Spinal cord (tissue), 10 donors: ENCODE measurements at places on chromosomes 11 and 22. TPM values are rescaled to one million over a fixed set of nuclear protein-coding genes. Genes with fewer than 3 reads are reported as not detected.

DNA sequence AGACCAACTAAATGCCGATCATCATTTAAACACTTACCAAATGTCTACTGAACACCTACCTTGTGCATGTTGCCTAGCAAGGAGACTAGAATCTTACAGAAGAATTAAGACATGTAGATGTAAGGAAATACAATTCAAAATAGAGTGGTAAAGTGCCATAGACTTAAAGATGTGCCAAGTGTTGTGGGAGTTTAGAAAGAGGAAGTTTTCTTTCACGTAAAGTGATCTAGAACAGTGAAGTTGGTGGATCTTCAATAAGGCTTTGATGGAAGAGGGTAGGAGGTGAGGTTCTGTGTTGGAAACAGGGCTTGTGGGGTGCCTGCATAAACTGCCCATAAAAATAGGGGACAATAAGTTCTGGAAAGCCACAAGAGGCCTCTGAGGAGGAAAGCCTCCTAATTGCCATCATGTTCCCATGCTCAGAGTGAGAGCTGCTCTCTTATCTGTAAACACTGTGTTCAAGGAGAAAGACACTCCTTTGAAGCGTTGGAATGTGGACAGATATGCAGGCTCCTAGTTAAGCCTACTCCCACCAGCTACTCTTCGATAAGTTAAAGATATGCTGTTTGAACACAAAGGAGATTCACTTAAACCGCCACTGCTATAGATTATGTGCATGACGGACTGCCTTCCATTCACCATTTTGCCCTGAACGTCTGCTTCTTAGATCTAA is 66.7 kb downstream of the HSD17B12 start:
- no peak for DNase-seq

DNA sequence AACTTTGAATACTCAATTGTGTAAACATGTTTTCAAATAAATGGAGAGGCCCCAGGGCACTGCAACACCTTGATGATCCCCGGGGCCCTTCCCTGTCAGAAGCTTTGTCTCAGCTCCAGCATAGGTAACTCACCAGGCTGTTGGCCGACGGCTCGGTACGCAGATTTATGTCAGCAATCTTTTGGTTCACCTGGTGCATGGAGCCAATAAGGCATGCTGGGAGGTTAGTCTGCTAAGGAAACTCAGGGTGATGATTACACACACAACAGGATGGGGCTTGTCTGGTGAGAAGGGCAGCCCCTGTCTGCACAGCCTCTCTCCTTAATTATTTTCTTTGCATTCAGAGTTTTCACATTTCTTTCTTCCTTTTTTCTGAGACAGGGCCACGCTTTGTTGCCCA is 10.8 kb downstream of the FAM227A start:
- DNase-seq, result no peak

DNA sequence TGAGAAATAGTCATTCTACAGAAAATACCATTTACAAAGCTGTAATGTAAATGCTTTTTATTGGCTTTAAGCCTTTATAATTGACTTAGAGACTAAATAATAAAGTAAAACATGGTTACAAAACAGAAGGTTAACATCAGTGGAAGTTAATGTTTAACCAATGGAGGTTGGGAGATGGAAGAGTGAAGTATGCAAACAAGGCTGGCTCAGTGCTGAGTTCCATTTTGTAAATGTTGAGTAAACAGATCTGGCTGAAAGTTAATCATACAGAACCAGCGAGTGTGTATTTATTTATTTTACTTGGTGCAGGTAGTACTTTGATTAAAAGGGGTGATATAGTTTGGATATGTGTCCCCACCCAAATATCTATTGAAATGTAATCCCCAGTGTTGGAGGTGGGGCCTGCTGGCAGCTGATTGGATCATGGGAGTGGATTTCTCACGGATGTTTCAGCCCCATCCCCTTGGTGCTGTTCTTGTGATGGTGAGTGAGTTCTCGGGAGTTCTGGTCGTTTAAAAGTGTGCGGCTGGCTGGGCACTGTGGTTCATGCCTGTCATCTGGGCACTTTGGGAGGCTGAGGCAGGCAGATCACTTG is 827.4 kb downstream of the OPCML start:
- no peak for DNase-seq

TIMP3 gene
- 226 TPM for total RNA-seq

P2RY2 gene
- 0.99 TPM for total RNA-seq

DNA sequence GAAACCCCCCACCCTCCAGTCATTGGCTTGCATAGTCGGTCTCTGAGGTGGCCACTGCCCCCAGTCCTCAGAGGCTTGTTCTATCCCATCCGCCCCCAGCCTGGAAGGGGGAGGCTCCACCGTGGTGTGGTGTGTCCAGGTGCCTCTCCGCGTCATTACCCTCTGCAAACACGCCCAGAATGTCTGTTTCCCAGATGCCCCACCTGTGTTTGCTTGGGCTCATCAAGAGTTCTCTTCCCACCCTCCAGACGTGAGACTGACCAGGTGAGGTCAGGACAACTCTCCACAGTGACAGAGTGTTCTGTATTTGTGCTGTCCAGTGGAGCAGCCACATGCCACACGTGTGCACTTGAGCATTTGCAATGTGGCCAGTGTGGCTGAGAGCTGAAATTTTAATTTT is 24.9 kb downstream of the LRRC10B start:
- DNase-seq, result no peak

THY1 gene
- total RNA-seq, result 70.0 TPM

ZBTB44 gene
- total RNA-seq, result 56.7 TPM

- DNase-seq, result no peak
Measured at GRCh38 chr22:18065256-18065655, 12.5 kb upstream of the PEX26 start.

DNA sequence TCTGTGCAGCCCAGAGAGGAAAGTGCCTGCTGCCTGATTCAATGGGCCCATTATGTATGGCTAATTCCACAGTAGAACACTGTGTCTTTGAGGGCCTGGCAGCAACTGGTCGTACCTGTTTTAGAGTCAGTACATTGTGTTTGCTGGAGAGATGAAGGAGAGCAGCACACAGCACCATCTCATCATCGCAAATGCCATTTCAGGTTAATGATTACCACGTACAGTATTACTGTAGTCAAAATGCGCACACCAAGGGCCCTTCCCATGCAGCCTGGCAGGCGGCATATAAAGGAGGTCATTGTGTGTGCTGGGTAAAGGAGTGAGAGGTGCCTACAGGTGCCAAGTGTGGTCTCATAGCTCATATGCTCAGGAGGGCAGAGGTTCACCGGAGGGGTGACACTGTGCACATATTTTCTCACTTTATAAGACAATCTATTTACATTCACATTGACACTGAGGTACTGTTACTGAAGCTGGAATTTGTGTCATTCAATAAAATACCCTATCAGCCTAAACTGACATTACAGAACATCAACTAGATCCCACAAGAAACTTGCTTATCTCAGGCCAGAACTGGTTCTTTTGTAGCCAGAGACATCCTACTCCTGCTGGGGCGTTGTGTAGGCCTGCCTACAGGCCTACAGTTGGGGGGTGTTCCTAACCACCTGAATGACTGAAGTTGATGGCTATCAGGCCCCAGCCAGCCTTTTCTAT is 90.4 kb downstream of the APIP start:
- no peak for DNase-seq

GRCh38 chr11:20483931-20484330 is 96.4 kb downstream of the PRMT3 start:
- no peak for DNase-seq

C11orf52 gene
- not detected for total RNA-seq

PGA4 gene
- total RNA-seq, result 0.99 TPM

- no peak for DNase-seq
Measured at GRCh38 chr11:111733611-111734088, 32.5 kb downstream of the PPP2R1B start.

DNA sequence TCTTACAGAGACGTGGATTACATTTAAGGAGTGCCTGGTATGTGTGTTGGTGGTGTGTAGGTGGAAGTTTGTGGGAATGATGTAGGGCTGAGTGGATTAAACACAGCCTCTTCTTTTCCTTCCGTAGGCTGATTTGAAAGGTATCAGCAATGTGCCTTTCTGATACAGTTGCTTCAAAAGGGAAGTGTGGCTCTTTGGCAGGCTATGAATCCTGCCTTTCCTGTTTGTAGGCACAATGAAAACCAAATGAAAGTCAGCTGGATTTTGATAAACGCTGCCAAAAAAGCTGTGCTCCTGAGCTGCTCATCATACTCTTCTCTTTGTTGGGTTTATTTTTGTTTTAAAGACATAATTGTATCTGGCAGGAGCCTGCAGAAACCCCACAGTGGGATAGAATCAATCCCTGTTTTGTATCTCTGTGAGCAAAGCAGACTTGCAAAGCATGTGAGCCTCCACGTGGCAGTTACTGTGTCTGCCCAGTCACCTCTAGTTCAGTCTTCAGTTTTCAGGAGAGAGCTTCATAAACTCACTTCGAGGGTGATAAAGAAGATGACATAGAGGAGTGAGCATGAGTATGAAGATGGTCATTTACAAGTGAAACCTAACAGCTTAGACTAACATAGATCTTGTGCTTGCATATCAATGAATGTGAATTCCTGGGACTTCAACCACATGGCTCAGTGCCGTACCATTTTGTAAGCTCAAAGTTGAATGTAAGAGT is 655.7 kb upstream of the KIRREL3 start:
- peak; percentile 56 for DNase-seq

SULT4A1 gene
- 15.7 TPM for total RNA-seq

- DNase-seq, result no peak
Measured at GRCh38 chr11:32071811-32072210, 19.1 kb upstream of the RCN1 start.

- DNase-seq, result no peak
Measured at GRCh38 chr11:28924004-28924403, 815.8 kb downstream of the METTL15 start.

- no peak for DNase-seq
Measured at GRCh38 chr11:59263225-59263894, 50.6 kb upstream of the MPEG1 start.

DNA sequence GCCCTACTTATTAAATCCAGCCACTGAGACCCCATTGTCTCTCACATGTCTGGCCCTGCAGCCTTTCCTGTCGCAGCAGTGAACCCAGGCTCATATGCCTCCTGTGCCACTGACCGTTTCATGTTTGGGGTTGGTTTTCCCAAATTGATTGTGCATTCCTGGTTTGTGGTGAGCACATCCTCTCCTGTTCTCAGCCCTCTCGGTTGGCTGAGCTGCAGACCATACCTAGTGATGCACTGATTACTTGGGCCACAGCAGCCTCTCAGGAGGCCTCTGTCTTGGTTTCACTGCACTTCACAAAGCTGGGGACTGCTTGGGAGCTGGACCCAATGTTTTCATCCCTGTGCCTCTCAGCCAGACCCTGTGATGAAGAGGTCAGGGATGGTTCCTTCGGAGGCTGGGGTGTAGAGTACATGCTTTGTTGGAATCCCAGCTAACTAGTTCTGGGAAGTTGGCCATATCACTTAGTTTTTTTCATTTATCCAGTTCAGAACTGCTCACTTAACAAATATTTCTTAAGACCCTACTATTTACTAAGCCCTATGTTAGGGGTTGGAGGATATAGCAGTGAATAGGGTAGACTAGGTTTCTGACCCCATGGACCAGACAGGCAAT is 30.9 kb downstream of the PARVA start:
- no peak for DNase-seq

OR5B21 gene
- not detected for total RNA-seq

CECR2 gene
- 7.4 TPM for total RNA-seq

GRCh38 chr11:87137711-87138110 is 100.0 kb downstream of the TMEM135 start:
- no peak for DNase-seq

DNA sequence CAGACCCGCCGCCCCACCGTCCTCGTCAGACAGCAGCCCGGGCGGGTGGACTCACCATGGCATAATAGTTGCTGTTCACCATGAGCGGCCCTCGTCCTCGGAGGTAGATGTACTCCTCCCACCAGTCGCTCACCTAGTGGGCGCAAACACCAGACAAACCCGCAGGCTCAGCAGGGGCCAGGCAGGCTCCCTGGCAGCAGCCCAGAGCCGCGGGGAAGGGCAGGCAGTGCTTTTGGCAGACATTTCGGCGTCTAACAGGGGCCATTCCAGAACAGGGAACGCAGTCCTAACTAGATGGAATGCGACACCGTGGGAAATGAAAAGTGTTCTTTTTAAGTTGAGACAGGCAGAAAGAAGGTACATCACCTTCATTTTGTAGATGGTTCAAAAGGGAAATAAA is 44.9 kb downstream of the CPT1A start:
- no peak for DNase-seq

OR51I1 gene
- total RNA-seq, result not detected

GRCh38 chr11:75504501-75504900 is 21.2 kb downstream of the GDPD5 start:
- DNase-seq, result no peak

DNA sequence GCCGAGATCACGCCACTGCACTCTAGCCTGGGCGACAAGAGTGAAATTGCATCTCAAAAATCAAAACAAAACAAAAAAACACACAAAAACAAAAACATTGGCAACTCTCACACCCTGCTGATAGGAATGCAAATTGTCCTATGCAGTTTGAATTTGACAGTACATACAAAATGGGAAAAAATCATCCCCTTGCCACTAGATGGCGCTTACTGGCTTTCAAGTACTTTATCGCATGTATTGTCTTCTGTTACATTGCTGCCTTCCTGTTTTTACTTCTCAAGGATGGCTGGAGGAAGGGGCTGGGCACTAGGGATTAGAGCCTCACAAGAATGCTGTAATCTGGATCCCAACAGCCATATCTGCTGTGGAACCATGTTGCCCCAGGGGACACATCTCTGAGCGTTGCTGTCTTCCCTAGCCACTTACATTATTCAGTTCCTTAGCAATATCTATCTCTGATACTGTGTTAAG is 59.4 kb upstream of the A4GALT start:
- peak; percentile 96 for DNase-seq

DNA sequence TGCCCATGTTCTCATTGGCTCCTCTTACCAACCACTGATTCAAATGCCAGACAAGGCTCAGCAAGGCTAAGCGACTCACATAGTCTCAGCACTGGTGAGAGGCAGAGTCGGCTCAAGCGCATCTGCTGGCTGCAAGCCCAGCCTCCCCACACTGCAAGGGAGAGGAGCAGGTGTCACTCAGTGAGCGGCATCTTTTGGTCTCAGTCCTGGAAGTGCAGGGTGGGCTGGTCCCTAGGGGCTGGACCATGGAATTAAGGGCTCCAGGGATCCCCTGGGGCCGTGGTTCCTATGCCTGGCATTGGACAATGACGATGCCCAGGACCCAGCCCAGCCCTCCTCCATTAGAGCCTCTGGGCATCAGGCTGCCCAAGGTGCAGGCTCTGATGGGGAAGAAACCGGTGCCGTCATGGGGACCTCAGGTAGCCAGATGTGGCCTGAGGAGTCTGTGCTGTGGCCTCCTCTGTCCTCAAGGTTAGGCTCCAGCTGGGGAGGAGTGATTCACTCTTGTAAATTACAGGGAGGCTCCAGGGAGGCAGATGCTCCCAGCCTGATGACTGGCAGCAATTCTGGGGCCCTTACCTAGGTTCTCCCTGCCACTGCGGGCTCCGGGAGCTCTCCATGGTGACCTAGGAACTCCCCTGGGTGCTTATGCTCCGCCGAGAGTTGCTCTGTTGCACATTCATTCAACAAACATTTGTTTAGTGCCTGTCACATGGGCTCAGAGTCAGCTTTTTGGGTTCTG is 28.0 kb downstream of the FADS2 start:
- no peak for DNase-seq

DNA sequence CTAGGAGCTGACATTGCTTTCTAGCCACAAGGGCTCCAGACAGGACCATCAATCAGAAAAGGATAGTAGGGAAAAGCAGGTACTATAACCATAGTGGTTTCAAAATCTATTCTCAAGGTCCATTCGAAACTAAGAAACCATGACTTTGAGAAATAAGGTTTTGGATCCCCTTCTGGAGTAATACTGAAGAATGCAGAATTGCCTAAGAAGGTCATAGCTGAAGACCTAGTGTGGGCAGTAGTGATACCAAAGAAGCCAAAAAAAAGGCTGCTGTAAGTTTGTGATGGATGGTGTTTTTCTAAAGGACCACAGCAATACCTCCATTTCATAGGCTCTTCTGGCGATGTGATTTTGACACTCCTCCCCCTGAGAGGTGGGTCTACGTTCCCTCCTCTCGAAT is 163.1 kb downstream of the MAML2 start:
- DNase-seq, result no peak
